AG09309 (cell line): ENCODE measurements at places on chromosomes 16 and 17.
A peak's percentile ranks its signal among the peaks of the same experiment; 100 is the strongest.

GRCh38 chr16:3112881-3113574 is 642 bp downstream of the ZNF205 start:
- no peak for DNase-seq

DNA sequence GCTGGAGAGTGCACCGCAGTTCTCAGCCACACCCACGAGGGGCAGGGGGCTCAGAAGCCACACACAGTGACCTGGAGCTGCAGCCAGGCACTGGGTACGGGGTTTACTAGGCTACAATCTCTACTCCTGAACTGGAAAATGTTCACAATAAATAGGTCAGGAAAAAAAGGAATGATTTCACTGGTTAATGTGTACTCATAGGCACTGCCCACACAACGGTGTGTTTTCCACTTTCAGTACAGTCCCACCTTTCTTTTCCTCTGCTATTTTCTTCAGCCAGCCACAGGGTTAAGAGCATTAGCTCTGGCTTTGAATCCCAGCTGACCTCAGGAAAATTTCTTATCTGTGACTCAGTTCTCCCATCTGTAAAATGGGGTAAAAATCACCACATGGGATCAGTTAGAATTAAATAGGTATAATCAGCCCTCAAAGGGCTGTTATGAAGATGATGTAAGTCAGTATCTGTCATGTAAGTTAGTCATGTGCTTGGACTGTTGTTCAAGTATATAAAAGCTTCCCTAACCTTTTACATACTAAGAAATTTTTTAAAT is 35.7 kb downstream of the ZCCHC14 start:
- DNase-seq: no peak

DNA sequence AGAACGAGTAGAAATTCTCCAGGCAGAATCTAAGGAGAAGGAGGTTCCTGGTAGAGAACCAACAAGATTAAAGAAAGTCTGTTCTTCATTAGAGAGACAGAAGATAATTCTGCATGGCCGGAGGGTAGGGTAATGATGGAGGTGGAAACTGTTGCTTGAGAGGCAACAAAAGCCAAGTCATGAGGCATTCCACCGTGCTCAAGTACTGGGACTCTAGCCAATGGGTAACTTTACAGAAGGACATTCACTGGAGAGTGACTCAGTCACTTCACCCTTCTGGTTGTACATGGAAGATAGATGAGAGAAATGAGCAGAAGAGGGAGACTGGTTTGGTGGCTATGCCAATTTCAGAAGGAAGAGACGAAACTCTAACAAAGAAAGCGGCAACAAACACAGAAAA is 53.6 kb upstream of the ANKFN1 start:
- no peak for DNase-seq

GRCh38 chr16:81349608-81350305 is 35.0 kb downstream of the GAN start:
- no peak for DNase-seq

- DNase-seq: no peak
Observed at GRCh38 chr17:59418732-59419166, 87.3 kb downstream of the YPEL2 start.

GRCh38 chr16:48592839-48593429 is 17.0 kb downstream of the N4BP1 start:
- no peak for DNase-seq

GRCh38 chr17:81324851-81325713 is 30.0 kb upstream of the SLC38A10 start:
- DNase-seq: no peak

- DNase-seq: no peak
Observed at GRCh38 chr16:4377573-4378154, 6.0 kb downstream of the VASN start.

DNA sequence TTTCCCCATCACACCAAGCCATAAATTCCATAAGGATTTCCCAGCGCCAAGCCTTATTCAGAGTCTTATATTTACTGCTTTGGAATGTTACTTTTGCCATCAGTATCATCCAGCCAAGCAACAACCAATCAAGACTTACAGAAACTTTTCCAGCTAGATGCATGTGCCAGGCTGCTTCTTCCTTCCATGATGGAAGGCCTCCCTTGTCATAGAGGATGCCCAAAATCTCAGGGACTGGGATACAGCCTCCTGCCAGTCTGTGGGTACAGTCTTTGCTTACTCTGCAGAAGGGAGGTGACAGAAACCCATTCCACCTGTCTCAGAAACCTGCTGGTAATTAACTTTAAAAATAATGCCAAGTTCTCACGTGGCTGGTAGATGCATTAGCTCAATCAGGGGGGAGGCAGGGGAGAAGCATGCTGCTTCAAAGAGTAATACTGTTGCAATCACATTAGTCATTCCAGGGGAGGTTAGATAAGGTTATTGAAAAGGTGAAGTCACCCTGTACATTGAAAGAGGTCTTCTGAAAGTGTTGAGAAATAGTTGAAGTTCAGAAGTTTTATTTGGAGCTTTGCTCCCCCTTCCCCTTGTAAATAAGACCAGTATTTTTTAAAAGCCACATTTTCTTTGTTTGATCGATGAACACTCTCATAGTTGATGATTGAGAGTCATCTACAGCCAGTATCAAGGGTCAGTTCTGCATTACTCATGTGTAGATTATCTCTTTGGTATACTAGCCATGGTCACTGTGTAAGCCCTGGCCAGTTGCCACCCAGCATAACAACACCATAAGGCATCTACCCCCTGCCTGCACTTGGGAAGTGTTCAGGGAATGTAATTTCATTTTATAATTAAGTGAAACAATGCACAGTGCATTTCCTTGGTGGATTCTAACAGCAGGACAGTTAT is 22.2 kb downstream of the HLF start:
- DNase-seq: no peak

DNA sequence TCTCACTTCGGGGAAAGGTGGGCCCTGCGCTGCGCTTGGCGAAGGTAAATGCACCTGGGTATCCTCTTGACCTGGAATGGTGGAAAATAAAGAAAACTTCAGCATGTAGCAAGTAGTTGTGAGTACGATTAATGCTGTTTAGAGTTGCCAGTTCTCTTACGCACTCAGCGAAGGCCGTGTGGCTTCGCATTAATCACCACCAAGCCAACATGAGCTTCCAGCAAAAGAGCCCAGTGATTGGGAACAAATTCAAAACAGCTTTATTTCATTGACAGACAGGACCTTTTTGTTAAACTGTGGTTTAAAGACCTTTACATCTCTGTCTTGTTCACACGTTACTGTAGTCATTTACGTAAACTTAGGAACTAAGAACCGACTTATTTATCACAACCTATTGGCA is 531.4 kb downstream of the MAF start:
- no peak for DNase-seq

DNA sequence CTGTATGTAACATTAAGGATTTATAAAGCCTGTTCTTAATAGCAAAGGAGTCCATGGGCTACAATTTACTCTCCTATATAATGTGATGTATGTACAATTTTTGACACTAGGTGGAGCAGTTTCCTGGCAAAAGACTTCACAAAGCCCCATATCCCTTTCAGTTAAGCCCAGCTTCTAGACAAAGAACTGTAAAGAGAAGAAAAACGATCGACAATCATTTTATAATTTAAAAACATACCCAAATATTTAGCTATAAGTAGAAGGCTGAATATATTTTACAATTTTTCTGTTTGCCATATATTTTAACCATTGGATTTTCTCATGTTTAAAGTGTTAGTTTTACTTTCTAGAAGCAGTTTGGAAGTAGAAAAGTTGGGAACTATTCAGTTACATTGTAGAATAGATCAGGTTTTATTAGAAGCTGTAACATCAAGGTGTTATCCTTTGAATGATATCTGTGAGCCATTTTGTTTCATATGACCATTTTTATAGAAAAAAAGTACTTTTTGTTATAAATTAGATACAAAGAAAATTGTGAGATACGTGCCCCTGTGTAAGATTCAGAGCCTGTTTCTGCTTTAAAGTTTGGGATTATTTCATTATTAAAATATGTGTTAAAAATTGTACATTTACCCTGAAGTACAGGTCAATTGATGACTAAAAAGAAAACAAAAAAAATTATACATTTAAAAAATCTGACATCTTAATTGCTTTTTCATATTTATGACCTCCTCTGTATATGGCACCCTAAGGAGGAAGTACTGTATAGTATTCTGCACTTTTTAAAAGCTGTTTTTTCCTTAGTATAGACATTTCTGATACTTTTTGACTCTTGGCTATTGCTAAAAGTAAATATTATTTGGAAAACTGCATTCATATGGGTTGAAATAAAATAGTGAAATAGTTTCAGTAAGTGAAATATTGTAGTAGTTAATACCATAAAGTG is 46.3 kb downstream of the VMP1 start:
- DNase-seq: peak; percentile 73

GRCh38 chr16:14180481-14180944 is 109.4 kb downstream of the MRTFB start:
- no peak for DNase-seq

DNA sequence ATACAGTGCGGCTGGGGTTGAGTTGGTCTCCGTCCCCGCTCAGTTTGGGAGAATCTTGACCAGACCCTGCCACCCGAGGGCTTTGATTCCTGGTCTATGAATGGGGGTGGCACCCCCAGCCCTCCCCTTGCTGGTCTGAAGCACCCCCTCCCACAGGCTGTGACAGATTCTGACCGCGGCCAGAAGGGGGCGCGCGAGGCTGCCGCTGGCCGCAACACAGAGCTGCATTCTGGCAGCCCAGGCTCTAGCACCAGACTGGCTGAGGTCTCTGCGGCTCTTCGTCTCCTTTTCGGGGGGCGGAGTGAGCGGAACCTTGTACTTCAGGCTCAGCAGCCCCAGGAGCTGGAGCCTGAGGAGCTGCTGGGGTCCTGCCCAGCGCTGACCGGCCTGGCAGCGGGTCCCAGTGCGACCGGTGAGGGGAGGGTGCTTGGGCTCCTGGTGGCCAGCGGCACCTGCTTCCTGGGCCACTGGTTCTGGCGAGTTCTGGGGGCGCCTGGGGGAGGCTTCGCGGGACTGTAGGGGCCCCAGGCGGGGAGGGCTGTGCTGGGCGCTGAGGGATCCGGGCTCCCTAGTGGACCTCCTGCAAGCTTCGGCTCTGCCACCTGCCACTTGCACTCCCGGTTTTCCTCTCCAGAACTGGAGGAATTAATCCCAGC is 1011.6 kb downstream of the KCNJ18 start:
- DNase-seq: no peak

- peak; percentile 59 for DNase-seq
Observed at GRCh38 chr17:34306466-34306865, 12.8 kb upstream of the CCL8 start.

- DNase-seq: no peak
Observed at GRCh38 chr16:12434567-12434966, 369.1 kb downstream of the CPPED1 start.

DNA sequence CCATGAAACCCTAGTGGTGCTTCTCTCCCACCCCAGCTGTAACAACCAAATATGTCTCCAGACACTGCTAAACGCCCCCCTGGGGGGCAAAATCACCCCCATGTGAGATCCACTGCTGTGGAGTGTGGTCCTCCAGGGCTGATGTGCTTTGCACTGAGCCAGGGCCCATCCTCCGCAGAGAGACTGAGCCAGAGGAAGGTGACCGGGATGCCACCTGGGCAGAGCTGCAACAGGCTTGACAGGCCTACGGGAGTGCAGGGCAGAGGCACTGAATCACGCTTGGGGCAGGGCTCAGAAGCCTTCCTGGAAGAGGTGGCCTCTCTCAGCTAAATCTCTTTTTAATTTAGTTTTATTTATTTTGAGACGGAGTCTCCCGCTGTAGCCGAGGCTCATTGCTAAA is 4.4 kb downstream of the GJD3 start:
- DNase-seq: no peak

- no peak for DNase-seq
Observed at GRCh38 chr16:8087597-8088289, 502.6 kb downstream of the TMEM114 start.

- DNase-seq: no peak
Observed at GRCh38 chr17:3510090-3510489, 34.3 kb downstream of the ASPA start.

GRCh38 chr17:71446645-71447437 is 674.0 kb upstream of the SOX9 start:
- DNase-seq: no peak

DNA sequence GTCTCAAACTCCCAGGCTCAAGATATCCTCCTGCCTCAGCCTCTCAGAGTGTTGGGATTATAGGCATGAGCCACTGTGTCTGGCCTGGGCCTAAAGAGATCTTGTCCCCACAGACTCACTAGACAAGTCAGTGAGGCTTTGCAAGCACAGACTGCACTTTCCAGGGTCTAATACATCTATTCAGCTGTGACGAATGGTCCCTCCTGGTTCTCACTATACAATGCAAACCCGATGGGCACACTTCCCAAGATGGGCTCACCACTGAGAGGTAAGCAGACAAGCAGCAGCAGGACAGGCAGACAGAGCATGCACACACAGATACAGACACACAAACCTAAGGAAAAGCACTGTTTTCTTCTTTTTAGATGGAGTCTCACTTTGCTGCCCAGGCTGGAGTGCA is 8.8 kb downstream of the MBTPS1 start:
- DNase-seq: no peak

- DNase-seq: no peak
Observed at GRCh38 chr17:78641666-78642065, 64.5 kb upstream of the DNAH17 start.
